Activated T-cell treated with anti-CD3 and anti-CD28 coated beads for 48 hours (primary cell): ENCODE measurements at places on chromosomes 2 and 18.

GRCh38 chr2:206614811-206615210 lies 27.5 kb upstream of the FAM237A start:
- DNase-seq: no peak

GRCh38 chr2:45412754-45413379 lies 198.2 kb downstream of the SRBD1 start:
- DNase-seq: no peak

GRCh38 chr2:78147466-78147865 lies 625.3 kb upstream of the LRRTM4 start:
- no peak for DNase-seq

DNA sequence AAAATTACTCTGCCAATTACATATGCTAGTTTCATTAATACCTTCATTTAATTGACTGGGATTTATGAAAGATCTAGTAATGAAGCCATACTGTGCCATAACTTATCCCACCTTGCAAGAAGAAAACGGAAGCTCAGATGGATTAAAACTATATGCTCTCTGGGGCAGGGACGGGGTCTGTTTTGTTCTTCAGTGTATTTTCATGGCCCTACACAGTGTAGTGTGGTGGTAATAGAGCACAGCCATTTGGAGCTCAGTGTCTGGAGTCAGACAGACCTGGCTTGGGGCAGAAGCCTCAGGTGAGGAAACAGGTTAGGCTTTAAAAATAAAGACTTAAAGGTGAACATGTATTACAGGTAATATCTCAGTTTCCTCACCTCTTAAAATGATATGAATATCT lies 62.3 kb downstream of the FIGN start:
- DNase-seq: no peak

DNA sequence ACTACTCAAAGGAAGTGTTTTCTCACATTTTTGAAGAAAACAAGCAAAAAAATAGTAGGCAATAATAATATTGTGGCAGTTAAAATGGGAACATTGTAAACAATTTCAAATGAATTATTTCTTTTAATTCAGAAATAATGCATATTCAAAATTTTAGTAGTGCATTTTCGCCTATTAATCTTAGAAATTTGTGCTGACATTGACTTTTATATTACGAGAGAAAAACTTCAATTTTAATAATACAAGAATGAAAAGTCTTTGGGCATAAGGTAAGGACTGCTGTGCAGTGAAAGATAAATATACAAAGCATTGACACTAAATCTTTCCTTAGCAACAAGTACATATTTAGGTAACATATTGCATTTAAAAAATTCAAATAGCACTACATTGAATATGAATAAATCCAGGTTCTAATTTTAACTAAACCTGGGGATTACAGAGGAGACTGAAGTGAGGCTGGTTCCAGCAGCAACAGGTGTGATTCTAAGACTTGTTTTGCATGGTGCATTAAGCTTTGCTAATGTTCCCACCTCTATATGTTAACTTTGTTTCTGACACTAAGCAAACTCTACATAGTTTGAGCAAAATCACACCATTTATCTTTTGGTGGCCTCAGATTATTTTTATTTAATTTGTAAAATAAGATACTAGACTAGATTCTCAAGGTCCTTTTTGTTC lies 40.5 kb downstream of the CALCRL start:
- no peak for DNase-seq

GRCh38 chr18:6056171-6056910 lies 161.0 kb upstream of the TMEM200C start:
- no peak for DNase-seq

- no peak for DNase-seq
Observed at GRCh38 chr2:178702361-178702760, 104.9 kb downstream of the TTN start.

DNA sequence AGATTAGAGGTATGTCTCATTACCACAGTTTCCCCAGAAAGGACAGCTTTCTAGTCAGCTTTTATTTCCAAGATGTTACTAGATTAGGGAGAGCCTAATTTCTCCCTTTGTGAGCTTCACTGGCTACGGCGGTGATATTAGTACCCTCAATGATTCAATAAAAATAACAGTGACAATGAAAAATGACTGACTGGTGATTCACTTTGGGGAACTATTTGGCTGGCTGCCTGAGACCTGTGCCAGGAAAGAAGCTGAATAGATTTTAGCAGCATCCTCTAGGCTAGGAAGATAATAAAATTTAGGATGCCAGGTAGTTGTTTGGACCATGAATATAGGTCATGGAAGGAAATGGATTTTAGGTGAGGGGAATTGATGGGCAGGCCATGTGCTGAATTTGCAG lies 178.7 kb downstream of the FMNL2 start:
- no peak for DNase-seq

GRCh38 chr2:36287363-36288275 lies 68.0 kb upstream of the CRIM1 start:
- DNase-seq: peak; percentile 35

DNA sequence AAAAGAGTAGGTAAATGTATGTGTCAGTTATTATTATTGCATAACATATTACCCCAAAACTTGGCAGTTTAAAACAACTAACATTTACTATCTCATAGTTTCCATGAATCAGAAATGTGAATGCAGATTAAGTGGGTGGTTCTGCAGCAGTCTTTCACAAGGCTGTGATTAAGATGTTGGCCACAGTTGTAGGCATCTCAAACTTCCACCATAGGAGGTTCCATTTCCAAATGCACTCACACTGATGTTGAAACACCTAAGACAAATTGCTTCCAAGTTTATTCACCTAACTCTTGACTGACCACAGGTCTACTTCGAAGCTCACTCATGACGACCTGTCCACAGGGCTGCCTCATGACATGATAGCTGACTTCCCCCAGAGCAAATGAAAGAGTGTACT lies 360.8 kb downstream of the GRB14 start:
- no peak for DNase-seq

DNA sequence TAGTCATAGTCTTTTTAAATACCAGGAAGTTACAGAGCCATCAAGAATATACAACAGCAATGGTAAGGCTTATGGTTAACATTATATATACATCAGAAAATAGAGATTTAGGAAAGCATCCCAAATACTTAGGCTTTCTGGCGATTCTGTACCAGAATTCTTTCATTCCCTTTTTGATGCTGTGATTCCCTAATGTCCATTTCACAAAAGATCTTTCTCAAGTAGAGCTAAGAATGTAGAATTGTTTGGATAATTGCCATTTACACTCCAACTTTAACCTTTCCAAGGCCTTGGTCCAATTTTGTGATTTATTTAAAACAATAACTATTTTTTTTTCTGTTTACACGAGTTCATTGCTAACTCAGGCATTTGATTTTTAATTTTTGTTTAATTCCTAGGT lies 422.2 kb downstream of the MTX2 start:
- no peak for DNase-seq

DNA sequence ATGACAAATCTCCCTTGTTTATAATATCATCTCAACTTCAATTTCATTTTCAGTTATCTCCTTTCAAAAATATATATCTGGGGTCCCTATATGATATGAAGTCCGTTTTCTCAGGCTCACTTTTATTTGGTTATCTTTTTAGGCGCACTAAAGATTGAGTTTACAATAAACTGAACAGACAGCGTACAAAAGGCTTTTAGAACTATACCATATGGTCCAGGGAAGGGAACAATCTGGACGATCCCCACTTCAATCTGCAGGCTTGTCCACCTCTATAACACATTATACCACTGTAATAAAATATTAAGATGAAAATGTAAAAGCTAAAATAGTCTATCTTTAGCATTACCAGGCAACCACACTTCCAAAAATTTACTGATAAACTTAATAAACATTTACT lies 289.9 kb downstream of the ZEB2 start:
- no peak for DNase-seq

GRCh38 chr2:239379641-239380170 lies 21.1 kb downstream of the HDAC4 start:
- no peak for DNase-seq

DNA sequence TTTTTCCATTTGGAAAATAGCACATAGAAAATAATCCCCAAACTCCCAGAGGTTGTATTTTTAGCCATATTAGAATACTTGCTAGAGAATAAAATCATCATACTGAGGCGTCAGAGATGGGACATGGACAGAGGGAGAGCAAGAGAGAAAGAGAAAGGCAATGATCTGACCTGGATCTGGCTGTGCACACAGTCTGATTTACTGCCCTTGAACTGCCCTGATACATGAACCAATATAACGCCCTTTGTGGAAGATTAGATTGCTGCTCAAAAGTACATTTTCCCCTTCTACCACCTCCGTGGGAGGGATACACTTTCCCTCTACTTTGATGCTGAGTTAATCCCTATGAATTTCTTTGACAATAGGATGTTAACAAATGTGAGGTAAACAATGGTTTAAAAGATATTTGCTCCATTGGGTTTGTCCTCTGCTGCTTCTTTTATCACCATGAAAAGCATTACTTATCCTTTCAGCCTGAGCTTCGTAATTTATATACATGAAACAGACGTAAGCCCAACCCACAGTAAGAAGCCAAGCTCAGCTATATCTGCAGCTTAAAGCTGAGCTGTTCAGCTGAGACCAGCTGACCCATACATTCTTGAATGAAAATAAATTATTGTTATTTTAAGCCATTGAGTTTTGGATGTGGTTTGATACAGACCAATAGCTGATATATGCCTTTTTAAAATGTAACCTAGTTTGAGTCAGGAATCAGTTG lies 1664.6 kb upstream of the CELF4 start:
- no peak for DNase-seq

- no peak for DNase-seq
Observed at GRCh38 chr18:31371989-31372388, 4.6 kb upstream of the DSG4 start.

DNA sequence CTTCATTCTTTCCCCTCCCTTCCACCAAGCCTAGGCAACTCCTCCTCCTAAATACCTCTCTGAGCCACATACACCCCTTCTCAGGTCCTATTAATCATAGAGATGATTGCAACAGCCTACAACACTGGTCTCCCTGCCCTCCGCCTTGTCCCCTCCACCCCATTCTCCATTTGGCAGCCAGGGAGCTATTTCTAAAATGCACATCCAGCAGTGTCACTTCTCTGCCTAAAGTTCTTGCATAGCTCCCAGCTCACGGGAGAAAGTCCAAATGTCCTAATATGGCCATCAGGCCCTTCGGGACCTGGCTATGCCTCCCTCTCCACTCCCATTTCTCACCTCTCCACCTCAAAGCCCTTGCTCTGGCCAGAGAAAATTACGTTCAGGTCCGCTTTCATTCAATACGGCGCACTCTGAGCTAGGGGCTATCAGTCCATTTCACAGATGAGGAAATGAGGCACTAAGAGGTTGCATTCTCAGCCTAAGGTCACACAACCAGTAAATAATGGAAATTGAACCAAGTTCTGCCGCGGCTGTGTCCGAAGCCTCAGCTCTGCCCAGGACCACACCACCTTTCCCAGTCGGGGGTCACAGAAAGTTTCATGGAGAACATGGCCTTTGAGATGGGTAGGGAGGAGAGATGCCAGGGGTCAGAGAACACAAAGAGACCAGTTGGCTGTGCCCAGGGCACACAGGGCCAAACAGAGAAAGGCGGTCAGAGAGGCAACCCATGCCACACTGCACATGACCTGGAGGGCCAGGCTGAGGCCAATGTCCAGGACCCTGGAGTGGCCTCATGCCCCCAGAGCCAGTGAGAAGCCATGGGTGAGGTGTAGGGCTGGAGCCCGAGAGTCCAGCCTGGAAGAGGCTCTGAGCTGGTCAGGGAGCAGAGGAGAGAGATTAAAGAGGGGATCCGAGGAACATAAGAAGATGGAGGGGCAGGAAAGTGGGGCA lies 72.8 kb downstream of the TNS1 start:
- DNase-seq: no peak

GRCh38 chr18:41096504-41096903 lies 858.5 kb upstream of the PIK3C3 start:
- no peak for DNase-seq

- DNase-seq: no peak
Observed at GRCh38 chr2:172723286-172723685, 12.4 kb upstream of the RAPGEF4 start.

GRCh38 chr2:45169339-45170190 lies 160.3 kb upstream of the SIX2 start:
- no peak for DNase-seq

GRCh38 chr2:108612153-108612513 lies 77.9 kb downstream of the LIMS1 start:
- no peak for DNase-seq

- DNase-seq: no peak
Observed at GRCh38 chr2:72689579-72690195, 136.1 kb downstream of the EXOC6B start.

- no peak for DNase-seq
Observed at GRCh38 chr2:2856723-2857415, 520.7 kb downstream of the EIPR1 start.

DNA sequence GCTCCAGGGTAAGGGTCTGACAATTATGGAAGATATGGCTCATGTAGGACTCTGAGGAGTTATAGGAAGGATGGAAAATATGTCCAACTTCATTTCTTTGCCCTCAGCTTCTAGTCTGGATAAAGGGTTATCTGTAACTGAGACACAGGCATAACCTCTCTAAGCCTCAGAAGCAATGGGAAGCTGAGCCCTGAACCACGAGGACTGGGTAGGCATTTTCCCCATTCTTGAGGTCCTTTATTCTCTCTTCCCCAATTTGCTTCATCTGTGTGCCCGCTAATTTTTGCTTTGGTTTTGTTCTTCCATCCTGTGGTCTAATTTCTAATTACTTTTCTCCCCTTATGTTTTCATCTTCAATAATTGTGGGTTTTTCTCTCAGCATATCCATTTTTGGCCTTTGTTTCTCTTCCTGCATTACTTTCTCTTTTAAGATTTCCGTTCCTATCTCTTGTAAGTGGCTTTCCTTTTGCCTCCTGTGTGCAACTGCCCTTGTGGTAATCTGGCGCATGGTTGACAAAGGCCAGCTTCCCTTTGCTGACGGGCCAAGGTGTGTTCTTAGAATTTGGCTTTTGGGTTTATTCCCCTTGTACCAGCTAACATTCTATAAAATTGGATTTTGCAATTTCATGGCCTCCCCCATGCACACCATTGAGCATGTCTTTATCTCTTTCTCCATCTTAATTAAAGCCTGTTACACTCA lies 343.8 kb downstream of the TXNL1 start:
- DNase-seq: no peak

- no peak for DNase-seq
Observed at GRCh38 chr2:19806591-19806990, 95.2 kb downstream of the TTC32 start.

GRCh38 chr2:61114147-61114546 lies 47.8 kb upstream of the C2orf74 start:
- DNase-seq: no peak

DNA sequence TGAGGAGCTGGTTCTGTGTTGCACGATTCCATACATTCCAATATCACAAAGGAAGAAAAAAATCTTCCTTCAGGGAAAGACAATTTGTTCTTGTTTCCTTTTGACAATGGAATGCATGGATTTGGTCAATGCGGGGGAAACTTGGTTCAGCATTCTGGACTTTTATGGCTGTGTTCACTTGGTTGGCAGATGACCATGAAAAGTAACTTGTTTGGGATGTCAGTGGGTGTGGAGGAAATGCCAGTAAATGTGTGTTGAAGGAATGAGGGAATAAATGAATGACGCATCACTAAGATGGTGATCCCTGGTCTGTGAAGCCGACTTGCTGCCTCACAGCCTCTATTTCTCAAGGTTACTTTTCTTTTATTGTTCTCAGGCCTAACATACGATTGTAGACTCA lies 53.7 kb downstream of the THUMPD2 start:
- DNase-seq: no peak

GRCh38 chr2:79129804-79130203 lies 9.5 kb downstream of the REG1A start:
- DNase-seq: no peak
